Astrocyte (in vitro differentiated cells and primary cell): ENCODE measurements at places on chromosomes 2 and 18.
A peak's percentile ranks its signal among the peaks of the same experiment; 100 is the strongest.

- no peak for DNase-seq
Measured at GRCh38 chr18:48000701-48001100, 70.2 kb upstream of the SMAD2 start.

GRCh38 chr2:11672407-11672806, 2.4 kb upstream of the NTSR2 start:
- DNase-seq: no peak

GRCh38 chr2:20224716-20225293, at the start of gene SDC1:
Gene SDC1 (minus strand): TSS chr2:20225130. CDS start chr2:20224867, 263 bp downstream.
- DNase-seq: peak; percentile 41

- no peak for DNase-seq
Measured at GRCh38 chr2:165147186-165148045, 56.4 kb downstream of the SCN3A start.

DNA sequence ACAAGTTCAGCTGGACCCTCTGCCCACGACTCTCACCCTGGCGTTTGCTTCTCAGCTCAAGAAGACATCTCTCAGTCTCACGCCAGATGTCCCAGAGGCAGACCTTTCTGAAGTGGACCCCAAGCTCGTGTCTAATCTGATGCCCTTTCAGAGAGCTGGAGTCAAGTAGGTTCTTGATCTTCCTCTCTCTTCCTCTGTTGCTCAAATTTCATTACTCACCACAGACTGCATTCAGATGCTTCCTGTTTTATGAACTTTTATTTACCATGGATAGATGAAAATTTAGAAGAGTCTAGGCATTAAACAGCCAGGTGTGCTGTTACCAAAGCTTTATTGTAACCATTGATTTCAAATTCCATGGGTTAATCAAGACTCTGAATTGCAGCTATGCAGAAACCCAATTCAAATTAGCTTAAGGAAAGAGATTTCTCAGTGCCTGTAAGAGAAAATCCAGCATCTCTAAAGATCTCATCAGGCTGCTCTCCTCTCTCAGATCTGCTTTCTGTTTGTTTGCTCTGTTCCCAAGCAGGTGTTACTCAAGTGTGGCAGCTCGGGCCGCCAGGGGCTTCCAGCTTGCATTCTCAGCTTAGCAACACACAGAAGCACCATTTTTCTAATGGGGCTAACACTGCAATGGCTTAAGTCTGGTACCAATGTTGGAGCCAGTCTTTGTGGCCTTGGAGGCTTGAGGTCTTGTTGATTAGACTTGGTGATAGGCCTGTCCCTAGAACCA, 16.5 kb downstream of the SMARCAL1 start:
- no peak for DNase-seq

GRCh38 chr2:174697255-174697654, 67.0 kb downstream of the CHRNA1 start:
- DNase-seq: peak; percentile 22

- peak; percentile 22 for DNase-seq
Measured at GRCh38 chr2:74146929-74147726, 584 bp downstream of the BOLA3 start.

- DNase-seq: peak; percentile 80
Measured at GRCh38 chr2:191109888-191110287, 40.9 kb downstream of the STAT4 start.

GRCh38 chr2:177629357-177630024, 236.9 kb downstream of the AGPS start:
- no peak for DNase-seq

GRCh38 chr2:64652231-64653108, 1.2 kb downstream of the SERTAD2 start:
- peak; percentile 44 for DNase-seq

DNA sequence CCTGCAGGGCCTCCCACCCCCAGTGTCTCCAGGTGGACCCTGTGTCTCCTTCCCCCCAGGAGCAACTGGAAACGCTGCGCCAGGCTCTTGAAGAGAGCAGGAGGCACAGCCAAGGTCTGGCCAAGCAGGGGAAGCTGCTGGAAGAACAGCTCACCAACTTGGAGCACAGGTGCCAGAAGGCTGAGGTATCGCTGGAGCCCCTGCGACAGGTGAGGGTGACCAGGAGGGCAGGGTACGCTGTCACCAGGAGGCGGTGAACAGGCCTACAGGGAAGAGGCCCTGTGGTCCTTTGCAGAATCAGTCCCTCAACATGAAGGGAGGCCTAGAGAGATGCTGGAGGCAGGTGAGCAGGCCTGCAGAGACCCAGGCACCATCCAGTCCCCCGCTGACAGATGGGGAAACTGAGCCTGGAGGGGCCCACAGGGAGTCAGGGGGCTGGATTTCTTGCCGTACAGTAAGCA, 15.6 kb upstream of the SNED1 start:
- DNase-seq: no peak
